Activated CD4-positive, alpha-beta T cell treated with anti-CD3 and anti-CD28 coated beads, Interleukin-2, amount 10 ng/mL, durations not matched to agents 7 days and 5 days (primary cell): ENCODE measurements at places on chromosomes 4 and X.

DNA sequence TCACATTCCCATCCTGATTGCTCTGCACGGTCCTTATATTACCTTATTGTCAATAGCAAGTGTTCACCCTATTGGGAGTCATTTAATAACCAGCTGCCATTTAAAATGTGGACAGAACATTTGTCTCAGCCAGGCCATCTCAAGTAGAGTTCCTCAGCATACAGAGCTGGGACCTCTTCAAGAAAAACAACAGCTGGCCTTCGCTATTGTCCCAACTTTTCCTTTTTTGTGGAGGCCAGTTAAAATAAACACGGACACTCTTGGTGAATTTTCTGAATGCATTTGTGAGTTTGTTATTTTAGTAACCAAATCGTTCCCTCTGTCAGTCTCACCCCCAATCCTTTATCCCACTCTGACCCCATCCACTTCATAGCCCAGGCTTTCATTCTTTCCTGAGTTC, 395.3 kb upstream of the PITX2 start:
- no peak for DNase-seq

DNA sequence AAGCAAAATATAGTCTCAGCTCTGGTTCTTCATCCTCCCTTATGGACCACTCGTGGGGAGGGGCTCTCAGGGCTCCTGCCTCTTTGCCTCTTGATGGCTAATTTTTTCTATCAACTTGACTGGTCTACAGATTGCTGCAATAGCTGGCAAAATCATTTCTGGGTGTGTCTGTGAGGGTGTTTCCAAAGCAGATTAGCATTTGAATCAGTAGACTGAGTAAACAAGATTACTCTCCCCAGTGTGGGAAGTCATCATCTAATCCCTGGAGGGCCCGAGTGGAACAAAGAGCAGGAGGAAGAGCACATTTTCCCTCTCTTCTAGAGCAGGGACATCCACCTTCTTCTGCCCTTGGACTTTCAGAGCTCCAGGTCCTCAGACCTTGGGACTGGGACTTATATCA, 153.5 kb downstream of the STK32B start:
- DNase-seq, result no peak

DNA sequence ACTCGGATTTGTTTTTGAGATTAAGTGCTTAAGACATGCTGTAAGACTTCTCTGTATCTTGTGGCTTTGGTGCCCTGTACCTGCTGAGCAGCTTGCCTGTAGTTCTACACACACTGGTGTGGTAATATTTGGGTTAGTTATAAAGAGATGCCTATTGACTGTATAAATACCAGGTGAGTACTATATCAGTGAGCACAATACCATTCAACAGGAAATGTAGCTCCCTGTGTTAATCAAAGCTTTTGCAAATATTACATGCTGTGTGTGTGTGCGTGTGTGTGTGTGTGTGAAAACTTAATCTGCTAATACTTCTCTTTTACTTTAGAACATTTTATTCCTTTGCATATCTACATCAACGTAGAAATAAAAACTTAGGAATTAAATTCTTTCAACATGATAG, 30.1 kb downstream of the MYOZ2 start:
- DNase-seq, result no peak

DNA sequence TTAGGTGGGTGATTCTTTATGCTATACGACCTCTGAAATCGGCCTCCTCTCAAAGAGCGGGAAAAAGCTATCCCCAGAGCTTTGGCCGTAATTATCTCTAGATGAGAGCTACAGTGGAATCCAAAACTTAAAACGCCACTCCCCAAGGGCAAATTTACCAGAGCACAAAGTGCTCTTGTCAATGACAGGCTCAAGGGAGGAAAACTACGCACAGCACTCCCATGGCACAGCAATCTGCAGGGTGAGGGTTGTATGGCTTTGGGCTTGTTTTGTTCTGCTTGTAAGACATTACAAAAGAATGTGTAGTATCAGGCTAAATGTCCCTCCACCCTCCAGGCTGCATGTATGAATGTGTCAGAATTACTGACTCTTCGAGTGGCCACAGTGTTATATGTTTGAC, 44.0 kb downstream of the ARHGEF6 start:
- DNase-seq, result no peak

DNA sequence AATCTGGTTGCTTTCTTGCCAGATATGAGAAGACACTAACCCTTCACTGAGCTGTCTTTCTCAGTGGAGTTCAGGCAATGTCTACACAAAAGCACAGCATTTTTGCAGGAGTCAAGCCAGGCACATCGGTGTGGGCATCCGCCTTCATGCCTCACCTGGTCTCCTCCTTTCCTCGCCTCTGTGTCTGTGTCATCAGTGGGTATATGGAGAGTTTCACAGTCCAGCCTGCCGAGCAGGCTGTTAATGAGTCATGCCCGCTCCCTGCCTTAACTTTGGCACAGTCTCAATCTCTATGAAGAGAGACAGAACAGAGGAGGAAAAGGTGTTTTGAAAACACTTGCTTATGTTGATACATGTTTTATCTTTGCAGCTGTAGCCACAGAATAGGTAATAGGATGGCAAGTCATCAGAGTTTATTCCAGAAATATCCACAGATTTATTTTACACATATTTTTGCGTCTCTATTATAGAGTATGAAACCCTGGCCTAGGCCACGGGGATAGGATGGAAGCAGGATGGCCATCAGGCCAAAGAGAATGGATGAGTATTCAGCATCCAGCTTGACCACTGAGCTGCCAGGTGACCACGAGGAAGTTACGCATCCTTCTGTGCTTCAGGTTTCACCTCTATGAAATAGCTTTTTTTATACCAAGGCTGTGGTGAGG, 32.8 kb upstream of the MAML3 start:
- no peak for DNase-seq

GRCh38 chrX:141469469-141469868, 115.1 kb downstream of the SPANXA1 start:
- no peak for DNase-seq

DNA sequence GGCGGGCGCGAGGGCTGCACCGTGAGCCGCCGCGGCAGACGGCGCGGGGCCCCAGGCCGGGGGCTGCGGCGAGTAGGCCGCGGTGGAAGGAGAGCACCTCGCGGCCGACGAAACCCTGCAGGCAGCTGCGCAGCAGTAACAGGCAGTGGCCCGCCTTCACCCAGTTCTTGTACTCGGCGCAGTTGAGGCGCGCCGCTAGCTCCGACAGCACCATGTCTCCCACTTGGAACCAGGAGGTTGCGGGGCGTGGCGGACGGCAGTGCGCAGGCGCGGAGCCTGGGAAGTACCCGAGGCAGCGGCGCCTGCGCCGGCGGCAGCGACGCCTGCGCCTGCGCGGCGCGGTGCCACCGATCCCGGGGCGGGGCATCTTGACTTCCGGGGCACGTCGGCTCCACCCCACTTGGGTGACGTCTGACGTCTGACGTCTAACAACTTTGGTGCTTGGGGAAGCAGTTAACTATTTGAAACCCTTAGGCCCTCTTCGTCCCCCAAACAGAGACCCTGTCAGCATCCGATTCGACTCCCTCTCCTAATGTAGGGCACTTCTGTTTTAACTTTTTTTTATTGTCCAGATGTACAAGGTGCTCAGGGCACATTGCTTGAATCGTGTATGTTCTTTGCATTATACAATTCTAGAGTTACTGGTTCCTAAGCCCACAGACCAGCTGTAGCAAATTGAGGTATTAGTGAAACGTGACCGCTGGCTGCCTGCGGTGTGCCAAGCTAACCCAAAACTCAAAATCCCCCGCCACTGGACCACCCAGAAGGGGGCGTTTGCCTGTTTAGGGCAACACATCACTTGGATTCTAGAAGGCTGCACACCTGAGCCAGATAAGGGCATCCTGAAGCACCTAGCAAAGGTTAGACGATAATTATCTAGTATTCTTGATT, at the start of gene CXorf38:
CXorf38 (minus strand) TSS at position 255 of the 891 bp plus-strand sequence; CDS start at position 214, 41 bp downstream.
- DNase-seq, result peak; percentile 90

GRCh38 chr4:147487616-147488015, 6.7 kb downstream of the EDNRA start:
- DNase-seq, result no peak

DNA sequence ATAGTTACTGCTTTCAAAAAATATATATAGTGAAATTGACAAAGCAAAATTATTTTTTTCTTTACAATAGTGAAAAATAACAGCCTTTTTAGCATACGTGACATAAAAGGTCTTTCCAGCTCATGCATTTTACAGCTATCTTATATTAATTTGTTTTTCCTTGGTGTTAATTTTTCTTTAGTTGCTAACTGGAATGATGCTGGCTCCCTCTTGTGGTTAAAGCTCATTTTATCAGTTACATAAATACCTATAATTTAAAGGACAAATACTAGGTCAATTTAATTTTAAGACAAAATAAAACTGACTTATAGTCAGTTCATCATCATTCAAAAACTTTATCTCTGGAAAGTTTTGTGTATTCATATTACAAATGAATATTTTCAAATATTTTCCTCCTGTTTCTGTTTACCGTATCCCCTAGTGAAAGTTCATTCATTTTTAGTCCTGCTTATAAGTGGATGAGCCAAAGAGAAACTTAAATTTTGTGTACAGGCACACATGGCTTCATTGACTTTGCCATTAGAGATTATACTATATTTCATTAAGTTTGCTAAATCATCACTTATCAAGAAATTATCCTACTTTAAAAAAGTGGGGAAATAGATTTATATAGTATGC, 9.9 kb upstream of the ANAPC4 start:
- peak; percentile 21 for DNase-seq

GRCh38 chr4:129278868-129279267, 182.9 kb downstream of the C4orf33 start:
- DNase-seq, result no peak

DNA sequence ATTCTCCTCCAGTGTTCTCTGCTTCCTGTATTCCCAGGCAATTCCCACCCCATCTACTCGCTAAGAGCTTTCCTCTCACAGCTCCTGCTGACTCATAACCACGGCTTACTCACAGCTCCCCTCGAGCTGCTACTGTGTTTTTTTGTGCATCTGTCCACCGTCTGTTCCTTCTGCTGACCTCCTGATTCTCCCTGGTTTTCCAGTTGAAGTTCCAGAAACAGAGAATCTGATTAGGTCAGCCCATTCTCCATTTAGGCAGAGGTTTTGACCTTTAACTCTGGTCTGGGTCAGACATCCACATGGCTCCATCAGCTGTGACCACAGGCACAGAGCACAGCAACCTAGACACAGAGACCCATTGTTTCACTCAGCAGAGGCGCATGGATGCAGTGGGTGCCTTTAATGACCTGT, 5.5 kb upstream of the SMIM20 start:
- DNase-seq, result no peak

DNA sequence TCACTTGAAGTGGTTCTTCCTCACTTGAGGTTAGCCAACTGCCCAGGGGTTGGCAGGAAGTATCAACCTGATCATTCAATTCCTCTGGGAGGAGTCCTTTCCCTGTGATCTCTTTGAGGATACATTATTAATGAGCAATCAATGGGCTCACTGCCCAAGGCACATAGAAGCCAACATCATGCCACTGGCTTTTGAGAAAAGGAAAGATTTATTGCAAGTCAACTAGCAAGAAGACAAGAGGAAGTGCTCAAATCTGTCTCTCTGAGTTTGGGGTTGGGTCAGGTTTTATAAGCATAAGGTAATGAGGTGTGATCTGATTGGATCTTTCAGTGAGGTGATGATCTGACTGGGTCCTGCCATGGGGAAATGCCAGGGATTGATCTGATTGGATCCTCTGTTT, 39.6 kb downstream of the FGFBP1 start:
- DNase-seq, result no peak

DNA sequence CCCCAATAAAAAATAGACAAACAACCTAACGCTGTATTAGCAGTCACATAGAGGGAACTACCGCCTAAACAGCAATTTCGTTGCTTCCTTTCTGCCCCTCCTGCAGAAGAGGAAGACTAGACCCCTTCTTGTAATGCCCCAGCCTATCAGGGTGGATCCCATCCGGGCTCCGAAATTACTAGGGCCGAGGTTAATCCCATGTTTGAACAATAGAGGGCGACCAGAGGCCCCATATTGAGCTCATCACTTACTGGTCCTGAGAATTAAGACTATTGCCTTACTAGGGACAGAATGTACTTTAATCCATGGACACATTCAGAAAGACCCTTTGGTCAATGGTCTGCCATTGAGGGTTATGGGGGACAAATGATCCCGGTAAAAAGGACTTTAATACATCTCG, 11.8 kb upstream of the ZNF630 start:
- DNase-seq, result peak; percentile 51

GRCh38 chr4:142203505-142203904, 567.1 kb downstream of the IL15 start:
- no peak for DNase-seq

GRCh38 chrX:93594780-93595179, 78.6 kb downstream of the NAP1L3 start:
- no peak for DNase-seq

- DNase-seq, result no peak
Observed at GRCh38 chr4:118173956-118174725, 139.9 kb downstream of the NDST3 start.

GRCh38 chr4:171929477-171929876, 116.3 kb downstream of the GALNTL6 start:
- no peak for DNase-seq

DNA sequence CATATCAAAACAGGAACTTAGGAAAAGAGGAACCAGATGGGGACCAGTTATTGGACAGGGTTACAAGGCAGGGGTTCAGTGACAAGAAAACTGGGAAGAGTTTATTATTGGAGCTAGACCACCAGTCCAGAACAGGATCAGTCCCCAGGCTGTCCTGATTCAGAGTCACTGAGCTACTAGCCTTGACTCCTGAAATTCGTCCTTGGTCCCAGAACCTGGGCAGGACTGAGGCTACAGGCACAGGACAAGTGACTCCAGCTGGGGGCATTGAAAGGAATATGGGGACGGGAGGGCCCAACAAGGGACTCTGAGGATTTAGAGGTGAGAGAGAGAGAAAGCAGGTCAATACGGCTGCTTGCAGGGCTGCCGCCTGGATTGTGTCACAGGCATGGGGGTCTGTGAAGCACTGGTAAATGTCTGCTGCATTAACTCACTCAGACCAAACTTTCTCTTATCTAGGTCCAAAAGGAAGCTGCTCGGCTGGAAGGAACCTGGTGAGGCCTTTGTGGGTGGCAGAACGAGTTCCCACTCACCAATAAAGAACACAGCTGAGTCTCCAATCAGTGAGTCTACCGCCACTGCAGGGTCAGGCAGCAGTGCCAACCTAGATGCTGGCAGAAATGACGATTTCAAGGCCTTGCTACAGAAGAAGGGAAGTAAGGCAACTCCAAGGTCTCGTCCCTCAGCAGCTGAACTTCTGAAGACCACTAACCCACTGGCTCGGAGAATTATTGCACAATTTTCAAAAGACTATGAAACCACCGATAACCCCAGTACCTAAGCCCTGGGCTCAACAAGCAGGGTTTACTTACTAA, 11.3 kb upstream of the RTL5 start:
- DNase-seq, result no peak

GRCh38 chr4:185892165-185892564, 80.2 kb upstream of the SORBS2 start:
- no peak for DNase-seq
